WTC11 (cell line): ENCODE measurements at places on chromosomes 7 and 10.

DNA sequence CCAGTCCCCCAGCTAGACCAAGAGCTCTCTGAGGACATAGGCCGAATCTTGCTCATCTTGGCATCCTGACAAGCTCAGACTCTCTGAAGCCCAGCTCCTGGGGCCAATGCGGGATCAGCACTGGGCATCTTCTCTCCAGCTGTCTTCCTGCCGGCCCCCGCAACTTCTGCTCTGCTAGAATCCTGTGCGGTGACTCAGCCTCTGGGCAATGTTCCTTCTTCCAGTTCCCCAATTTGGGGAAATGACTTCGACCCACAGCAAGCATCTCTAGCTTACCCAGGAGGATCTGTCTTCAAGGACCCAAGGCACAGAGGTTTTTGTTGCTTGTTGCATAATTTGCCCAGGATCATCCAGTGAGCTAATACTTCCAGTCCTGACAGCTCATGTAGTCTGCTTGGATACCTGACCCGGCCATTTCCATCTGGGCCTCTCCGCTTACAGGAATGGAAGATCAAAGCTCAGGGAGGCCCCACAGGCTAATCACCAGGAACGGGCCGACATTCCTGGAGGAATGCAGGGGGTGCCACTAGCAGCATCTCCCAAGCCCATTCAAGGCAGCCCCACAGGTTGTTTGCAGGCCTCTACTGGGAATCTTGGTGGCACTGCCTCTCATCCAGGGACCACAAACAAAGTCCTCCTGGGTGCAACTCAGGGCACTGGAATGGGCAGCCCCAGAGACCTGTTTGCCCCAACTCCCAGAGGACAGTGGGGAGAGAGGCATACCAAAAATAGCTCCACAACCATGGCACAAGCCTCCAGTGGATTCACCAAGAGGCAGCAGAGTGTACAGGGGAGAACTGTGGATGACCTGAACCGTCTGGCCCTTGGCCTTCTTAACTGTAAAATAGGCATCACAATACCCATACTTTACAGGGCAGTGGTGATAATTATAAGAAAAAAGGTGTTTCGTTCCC is 151.9 kb downstream of the NEURL1 start:
- no peak for DNase-seq

DNA sequence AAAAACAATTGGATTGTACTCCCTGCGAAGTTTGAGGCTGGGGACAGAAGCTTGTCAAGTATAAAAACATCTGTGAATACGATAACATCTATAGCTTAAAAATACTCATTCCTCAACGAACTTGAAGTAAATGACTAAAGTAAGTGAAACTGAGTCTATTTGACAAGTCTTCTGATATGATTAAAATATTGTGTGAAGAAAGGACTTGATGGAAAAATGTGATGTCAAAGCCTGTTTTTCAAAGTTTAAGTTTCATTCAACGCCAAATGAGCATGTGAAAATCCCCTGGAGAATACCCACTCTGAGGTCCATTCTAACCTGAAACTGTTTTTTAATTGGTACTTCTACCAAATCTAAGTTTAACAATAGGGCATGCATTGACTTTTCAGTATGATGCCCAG is 122.3 kb upstream of the MDFIC start:
- DNase-seq = no peak

GRCh38 chr7:11177793-11178192 is 204.1 kb downstream of the PHF14 start:
- no peak for DNase-seq

DNA sequence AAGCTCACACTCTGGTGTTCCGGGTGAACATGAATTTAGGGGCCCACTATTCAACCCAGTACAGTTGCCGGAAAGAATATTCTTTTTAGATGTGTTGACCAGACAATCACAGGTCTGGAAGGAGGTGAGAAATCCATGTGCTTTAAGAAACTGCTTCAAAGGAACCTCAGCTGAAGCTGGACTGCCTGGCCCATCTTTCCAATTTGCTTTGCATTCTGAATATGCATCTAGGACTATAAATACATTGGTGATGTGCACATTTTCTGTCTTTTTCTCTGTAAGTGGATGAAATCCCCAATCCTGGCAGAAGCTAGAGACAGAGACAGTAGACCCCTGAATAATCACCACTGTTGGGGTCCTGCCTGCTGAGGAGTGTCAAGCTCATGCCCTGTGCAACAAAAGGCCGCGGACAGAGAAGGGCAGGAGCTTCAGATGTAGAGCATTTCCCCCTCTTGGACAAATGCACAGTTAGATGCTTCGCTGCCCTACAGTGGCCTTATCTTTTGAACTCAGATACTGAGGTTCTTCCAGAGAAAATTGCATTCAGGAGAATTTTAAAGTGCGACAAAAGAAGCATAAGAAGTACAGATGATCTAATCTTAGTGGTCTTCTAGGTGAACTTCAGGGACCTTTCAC is 368.3 kb downstream of the SFMBT2 start:
- no peak for DNase-seq

DNA sequence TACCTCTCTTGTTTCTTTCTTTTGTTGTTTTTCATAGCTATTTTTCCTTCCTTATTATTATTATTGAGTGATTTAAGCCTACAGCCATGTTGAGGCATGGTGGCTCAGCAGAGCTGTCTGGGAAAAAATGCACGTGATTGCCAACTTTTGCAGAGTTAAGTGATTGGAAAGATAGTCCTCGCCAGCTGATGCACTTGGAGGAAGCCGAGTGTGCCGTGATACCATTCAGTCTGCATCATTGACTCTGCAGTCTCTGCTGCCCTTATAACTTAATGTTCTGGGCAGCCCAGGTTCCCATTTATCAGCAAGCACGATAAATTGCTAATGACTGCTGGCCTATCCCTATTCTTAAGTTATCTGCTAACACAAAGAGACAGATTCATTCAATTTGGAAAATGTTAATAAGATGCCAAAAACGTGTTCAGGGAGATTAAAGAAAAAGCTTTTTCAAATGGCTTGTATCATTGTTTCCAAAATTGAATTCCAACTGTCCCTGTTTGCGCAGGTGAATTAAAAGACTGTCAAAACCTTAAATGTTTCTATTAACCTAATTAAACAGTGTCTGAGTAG is 232.9 kb upstream of the NPY start:
- DNase-seq = no peak

GRCh38 chr10:33880291-33880690 is 545.8 kb upstream of the NRP1 start:
- no peak for DNase-seq

DNA sequence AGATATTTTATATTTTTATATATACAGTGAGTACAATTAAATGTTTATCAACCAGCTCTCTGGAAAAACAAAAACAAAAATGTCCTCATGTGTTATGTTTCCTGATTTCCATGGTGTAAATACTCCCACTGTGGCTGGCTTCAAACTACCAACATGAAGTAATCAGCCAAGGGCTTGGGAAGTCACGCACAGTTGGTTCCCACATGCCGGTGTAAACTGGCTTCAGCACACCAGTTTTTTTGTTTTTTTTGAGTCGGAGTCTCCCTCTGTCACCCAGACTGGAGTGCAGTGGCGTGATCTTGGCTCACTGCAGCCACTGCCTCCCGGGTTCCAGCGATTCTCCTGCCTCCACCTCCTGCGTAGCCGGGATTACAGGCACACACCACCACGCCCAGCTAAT is 11.8 kb downstream of the OSBPL3 start:
- DNase-seq = no peak

DNA sequence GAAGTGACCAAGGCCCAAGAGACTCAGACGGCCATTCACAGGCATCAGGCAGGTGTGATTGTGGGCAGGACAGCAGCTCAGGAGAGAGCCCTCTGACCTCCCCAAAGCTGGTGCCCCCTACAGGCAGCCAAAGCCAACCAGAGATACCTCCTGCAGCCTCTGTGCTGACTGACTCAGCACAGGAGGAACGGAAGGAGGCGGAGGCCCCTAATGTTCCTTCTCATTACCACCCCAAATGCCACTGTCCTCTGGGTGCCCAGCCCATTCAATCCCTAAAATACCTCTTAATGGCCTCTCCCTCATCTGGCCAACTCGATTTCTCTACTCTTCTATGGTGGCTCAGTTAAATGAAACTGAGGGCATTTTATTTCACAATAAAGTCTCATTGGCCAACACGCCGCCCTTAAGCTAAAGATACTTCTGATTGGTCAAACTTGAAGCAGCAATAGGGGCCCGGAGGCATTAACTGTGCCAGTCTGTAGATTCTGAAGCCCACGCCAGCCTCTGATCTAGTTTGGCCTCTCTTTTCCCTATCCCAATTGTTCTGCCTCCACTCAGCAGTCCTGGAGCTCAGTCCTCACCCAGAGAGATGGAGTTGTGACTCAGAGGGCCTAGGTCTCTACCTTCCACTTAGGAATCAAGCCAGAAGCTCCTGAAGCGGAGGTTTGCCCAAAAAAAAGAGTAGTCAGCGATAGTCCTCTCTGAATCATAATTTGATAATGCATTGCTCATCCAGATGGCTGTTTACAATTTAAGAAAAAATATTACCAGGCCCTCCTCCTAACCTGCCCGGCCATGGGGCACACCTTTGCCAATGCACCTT is 1.2 kb downstream of the CYREN start:
- peak; percentile 71 for DNase-seq

- peak; percentile 18 for DNase-seq
Observed at GRCh38 chr10:19629567-19629966, 186.7 kb upstream of the PLXDC2 start.

DNA sequence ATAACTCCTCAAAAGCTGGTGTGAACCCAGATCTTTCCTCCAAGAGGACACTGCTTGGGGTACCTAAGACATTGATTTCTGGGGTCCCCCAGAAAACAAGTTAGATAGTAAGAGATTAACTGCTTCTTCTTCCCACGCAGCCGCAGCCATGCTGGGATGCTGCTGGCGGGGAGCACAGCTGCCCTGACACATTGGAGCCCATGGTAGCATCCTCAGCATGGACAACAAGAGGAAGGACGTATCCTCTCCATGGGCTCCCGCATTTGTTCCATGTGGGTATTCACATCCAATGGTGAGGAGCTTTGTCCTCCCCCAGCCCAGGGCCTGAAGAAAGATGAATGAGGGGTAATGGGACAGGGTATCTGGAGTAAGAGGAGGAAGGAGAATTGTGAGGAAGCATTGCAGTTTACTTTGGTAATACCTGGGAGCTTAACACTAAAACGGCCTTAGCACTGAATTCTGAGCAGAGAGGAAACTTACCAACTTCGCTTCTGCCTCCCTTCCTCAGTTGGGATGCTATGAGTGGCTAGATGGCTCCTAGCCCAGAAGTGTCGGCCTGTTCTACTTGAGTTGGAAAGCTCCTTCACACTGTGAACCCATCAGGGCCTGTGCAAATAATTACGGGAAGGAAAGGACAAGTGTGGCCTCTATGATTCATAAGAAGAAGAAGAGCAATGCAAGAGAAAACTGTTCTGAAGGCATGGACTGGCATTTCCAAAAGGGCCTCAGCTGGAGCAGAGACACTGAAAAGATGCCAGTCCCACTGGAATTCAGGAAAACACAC is 43.9 kb downstream of the C10orf120 start:
- no peak for DNase-seq

GRCh38 chr10:36534471-36535002 is 590.9 kb upstream of the ANKRD30A start:
- no peak for DNase-seq

DNA sequence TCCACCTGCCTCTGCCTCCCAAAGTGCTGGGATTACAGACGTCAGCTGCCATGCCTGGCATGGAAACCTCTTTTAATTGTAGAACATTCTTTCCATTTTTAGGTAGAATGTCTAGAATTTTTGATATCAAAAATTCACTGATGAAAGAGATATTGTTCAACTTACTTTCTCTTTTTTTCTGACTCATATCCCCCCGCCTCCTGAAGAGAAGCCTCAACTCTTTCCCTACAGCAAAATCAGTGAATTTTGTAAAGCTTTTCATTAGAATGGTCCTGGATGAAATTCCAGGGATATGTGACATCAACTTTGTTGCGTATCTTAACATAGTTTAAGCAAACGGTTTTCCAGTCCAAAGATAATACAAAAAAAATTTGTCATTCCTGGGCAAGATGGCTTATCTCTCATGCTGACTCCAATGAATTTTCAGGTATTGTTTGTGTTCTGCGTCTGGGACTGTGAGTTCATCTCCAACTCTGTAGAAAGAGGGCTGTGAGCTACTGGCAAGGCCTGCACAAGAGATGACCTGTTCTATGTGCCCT is 256.8 kb downstream of the BMPER start:
- no peak for DNase-seq

DNA sequence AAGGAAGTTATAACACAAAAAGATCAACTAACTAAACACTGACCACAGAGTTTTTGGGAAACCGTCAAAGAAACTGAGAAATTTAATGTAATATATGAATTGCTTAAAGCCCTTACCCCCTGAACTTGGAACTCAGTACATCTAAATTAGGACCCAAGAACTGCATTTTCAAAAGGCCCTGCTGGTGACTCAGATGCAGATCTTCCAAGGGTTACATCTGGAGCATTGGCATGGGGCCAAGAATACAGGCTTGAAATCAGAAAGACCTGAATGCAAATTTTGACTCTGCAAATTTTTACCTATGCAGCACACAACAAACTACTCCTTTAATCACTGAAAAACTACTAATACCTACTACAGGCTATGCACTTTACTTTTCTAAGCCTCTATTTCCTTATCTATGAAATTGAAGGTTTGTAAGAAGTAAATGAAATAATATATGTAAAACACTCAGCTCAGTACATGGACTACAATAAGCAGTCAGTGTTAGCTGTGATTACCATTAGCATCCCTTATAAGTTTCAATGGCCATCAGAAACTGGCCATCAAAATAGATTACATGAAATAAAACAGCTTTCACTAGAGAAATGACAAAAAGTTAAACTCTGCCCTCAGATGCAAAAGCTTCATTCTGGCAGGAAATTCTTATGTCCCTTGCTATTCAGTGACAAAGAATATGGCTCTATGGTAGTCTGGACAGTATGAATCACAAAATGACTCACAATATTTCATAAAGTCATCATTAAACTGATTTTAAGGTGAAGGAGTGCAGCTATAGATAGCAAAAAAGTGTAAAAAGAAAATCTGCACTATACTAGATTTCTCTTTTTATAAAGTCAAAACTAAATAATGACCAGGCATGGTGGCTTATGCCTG is 43.6 kb downstream of the NSUN6 start:
- no peak for DNase-seq

DNA sequence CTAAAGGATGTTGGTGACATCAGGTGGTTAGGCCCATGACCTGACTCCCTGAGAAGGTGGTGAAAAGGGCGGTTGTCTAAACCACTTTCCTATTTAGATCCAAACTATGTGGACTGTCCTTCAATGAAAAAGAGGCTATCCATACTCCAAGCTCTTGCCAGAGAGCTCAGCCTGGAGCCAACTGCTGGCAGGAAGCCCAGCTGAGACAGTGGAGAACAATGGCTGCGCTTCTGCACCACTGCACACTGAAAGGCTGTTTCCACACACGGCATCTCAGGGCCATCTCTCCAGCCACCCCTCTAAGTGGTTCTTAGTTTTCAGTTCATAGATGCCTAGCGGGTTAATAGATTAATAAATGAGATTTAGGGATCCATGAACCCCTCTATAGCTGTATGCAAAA is 488.8 kb upstream of the ZMIZ1 start:
- DNase-seq = no peak
